ENCODE measurements at places on chromosomes 6 and 20.

GRCh38 chr20:6341491-6341890 is 218.7 kb upstream of the FERMT1 start:
- no peaks in the 10 kb centered on the region for H3K27me3 ChIP-seq
- DNase-seq, result no peak
- H3K36me3 ChIP-seq, result no peaks in the 10 kb centered on the region
- H3K4me1 ChIP-seq, result no peaks in the 10 kb centered on the region
- no peak overlapping the region for H3K4me3 ChIP-seq

GRCh38 chr20:49230021-49230420 is 10.8 kb downstream of the DDX27 start:
- H3K4me1 ChIP-seq, result peaks cover 20% of the 10 kb centered on the region
- H3K27me3 ChIP-seq, result no peaks in the 10 kb centered on the region
- no peak overlapping the region for H3K4me3 ChIP-seq
- H3K36me3 ChIP-seq, result peaks cover 83% of the 10 kb centered on the region
- no peak for DNase-seq

- no peaks in the 10 kb centered on the region for H3K36me3 ChIP-seq
- no peaks in the 10 kb centered on the region for H3K4me1 ChIP-seq
- no peak overlapping the region for H3K4me3 ChIP-seq
Measured at GRCh38 chr20:51233345-51233744, 210.4 kb upstream of the KCNG1 start.

GRCh38 chr6:31576897-31577578 is 1.7 kb downstream of the TNF start:
- peaks cover 43% of the 10 kb centered on the region for H3K36me3 ChIP-seq
- H3K27ac ChIP-seq, result peak overlapping the region; percentile 77
- H3K27me3 ChIP-seq, result no peaks in the 10 kb centered on the region
- peak; percentile 38 for DNase-seq
- H3K4me3 ChIP-seq, result peak overlapping the region; percentile 74

DNA sequence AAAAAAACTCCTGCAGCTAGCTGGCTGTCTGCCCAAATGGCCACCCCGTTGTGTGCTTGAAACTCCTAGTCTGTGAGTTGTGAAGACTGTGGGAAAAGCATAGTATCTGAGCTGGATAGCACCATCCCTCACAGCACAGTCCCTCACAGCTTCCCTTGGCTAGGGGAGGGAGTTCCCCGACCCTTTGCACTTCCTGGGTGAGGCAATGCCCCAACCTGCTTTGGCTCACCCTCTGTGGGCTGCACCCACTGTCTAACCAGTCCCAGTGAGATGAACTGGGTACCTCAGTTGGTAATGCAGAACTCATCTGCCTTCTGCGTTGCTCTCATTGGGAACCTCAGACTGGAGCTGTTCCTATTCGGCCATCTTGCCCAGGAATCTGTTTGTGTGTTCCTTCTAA is 260.6 kb upstream of the STXBP5 start:
- no peaks in the 10 kb centered on the region for H3K36me3 ChIP-seq
- H3K27me3 ChIP-seq, result no peaks in the 10 kb centered on the region
- DNase-seq, result no peak
- no peak overlapping the region for H3K4me3 ChIP-seq
- H3K27ac ChIP-seq, result no peak overlapping the region

DNA sequence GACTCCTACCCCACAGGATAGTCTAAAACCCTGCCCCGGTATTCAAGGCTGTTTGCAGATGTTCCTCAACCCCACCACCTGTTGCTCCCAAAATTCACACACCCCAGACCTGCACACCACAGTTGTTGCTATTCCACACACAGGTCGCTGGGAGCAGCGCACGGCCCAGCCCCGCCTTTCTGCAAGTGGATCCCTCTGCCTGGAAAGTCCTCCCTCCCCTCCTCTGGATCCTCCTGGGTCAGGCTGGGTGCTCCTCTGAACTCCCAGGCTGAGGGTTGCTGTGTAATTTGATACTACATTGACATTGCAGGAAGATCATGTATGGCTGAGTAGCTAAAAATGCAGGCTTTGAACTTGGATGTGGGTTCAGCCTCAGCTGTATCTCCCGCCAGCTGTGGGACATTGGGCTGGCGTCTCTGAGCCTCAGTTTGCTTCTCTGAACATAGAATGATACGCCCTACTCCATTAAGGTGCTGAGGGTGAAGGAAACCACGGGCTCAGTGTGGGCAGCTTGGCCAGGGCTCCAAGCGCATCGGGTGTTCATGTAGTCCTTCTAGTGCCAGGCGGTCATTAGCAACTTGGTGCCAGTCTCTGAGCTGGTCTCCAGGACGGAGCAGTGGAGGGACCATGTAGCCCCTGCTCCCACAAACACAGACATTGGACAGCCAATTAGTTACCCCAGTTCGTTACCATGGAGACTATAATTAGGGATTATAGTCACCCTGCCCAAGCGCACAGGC is 13.9 kb upstream of the CCN5 start:
- DNase-seq, result no peak
- H3K4me3 ChIP-seq, result no peak overlapping the region
- H3K4me1 ChIP-seq, result peaks cover 11% of the 10 kb centered on the region
- H3K27ac ChIP-seq, result no peak overlapping the region
- H3K36me3 ChIP-seq, result no peaks in the 10 kb centered on the region

DNA sequence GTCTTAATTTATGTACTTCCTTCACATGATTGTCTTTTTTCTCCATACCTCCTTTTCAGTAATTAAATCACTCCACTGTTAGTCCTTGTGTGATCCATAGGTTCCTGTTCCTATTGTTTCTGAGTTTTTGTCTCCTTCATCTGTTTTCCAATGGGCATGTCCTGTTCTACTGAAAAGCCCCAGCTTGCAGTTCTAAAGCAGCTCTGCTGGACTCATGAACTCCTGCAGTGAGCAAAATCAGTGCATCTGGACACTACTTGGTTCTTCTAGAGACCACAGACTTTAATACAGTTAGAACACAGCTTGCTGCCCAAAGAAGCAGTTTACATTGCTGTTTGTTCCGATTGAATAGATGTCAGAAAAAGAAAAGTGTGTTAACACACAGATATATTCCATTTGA is 593.3 kb upstream of the HS3ST5 start:
- DNase-seq, result no peak
- H3K27ac ChIP-seq, result no peak overlapping the region
- H3K4me1 ChIP-seq, result no peaks in the 10 kb centered on the region
- no peaks in the 10 kb centered on the region for H3K36me3 ChIP-seq
- H3K27me3 ChIP-seq, result no peaks in the 10 kb centered on the region

- no peak overlapping the region for H3K4me3 ChIP-seq
- H3K27ac ChIP-seq, result no peak overlapping the region
- no peaks in the 10 kb centered on the region for H3K36me3 ChIP-seq
- H3K4me1 ChIP-seq, result peaks cover 11% of the 10 kb centered on the region
Measured at GRCh38 chr20:36066777-36067176, 87.8 kb upstream of the EPB41L1 start.

Data from B cell (primary cell).